Mesenchymal stem cell (in vitro differentiated cells and primary cell): ENCODE measurements at places on chromosomes 4 and X.

DNA sequence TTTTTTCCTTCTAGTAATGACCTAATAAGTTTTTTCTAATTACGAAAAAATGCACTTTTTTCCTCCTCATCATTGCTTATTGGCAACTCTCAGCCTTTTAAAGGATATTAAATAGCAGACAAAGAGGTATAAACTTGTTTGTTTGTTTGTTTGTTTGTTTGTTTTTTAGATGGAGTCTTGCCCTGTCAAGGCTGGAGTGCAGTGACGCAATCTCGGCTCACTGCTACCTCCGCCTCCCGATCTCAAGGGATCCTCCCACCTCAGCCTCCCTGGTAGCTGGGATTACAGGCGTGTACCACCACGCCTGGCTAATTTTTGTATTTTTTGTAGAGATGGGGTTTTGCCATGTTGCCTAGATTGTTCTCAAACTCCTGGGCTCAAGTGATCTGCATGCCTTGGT is 6.0 kb downstream of the RBM47 start:
- no peak overlapping the region for H3K27ac ChIP-seq
- no peaks in the 10 kb centered on the region for H3K27me3 ChIP-seq
- no peaks in the 10 kb centered on the region for H3K36me3 ChIP-seq

DNA sequence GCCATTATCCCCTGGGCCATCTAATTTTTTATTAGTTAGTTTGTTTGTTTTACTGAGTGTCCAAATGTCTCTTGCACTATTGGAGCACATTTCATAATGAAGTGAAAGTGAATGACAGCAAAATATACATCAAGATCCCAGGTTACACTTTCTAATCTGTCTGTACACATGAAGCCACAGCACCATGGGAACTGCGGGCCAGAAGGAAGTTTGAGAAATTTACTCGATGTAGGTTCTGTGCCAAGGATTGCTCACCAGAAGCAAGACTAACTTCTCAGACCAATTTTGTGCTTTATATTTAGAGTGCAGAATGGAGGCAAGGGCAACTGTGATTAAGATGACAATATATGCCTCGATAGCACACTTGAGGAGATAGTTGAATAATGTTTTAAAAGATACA is 258.0 kb downstream of the COL25A1 start:
- H3K27me3 ChIP-seq, result no peaks in the 10 kb centered on the region
- no peaks in the 10 kb centered on the region for H3K36me3 ChIP-seq
- H3K4me3 ChIP-seq, result no peak overlapping the region
- H3K4me1 ChIP-seq, result no peaks in the 10 kb centered on the region
- no peak for DNase-seq

- peaks cover 3% of the 10 kb centered on the region for H3K4me1 ChIP-seq
- no peak overlapping the region for H3K4me3 ChIP-seq
- H3K36me3 ChIP-seq, result no peaks in the 10 kb centered on the region
- peak; percentile 50 for DNase-seq
- H3K27me3 ChIP-seq, result no peaks in the 10 kb centered on the region
- H3K27ac ChIP-seq, result no peak overlapping the region
These were observed 4.6 kb upstream of the SOWAHD start for GRCh38 chrX:119753639-119754257.

DNA sequence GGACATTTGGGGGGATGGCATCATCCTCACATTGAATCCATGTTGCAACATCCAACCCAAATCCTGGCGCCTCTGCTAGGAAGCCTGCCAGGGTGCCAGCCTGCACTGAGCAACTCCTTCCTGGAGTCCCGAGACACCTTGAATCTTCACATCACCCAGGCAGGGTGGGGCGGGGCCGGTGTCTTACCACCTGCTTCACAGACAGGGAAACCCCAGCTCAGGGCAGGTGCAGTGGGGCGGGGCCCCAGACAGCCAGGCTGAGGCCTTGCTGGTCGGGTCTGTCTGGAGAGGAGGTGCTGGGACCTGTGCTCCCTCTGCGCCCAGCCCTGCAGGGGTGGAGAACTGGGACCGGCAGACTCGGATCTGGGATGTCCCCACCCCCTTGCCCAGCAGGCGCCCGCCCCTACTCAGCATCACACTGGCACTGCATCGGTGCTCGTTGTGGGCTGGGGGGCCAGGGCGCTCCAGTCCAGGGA is 31.5 kb upstream of the HTRA3 start:
- no peak overlapping the region for H3K27ac ChIP-seq
- no peak overlapping the region for H3K4me3 ChIP-seq
- no peak for DNase-seq
- peaks cover 22% of the 10 kb centered on the region for H3K4me1 ChIP-seq

- H3K4me1 ChIP-seq, result no peaks in the 10 kb centered on the region
- no peaks in the 10 kb centered on the region for H3K36me3 ChIP-seq
These were observed 107.4 kb downstream of the FAM13A start for GRCh38 chr4:88949605-88950004.
